Endothelial cell of umbilical vein (primary cell): ENCODE measurements at places on chromosomes 1 and 21. TPM values are rescaled to one million over a fixed set of nuclear protein-coding genes. Genes with fewer than 3 reads are reported as not detected.

DNA sequence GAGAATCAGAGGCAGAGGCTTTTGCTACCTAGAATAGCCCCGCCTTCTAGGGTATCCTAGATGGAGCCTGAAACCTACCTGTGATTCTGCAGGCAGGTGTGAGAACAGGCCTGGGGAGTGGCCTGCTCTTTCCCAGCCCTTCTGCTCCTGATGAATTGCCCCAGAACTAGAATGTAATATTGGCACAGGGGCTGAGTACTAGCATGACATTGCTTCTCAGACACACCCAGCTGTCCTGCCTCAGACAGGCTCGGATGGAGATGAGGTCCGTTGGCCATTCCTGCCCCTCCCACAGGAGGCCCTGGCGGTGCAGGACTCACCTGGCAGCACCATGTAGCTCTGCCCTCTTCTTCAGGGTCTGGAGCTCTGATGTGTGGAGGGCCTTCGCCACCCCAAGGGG, 237.6 kb downstream of the GRIK3 start:
- no peaks in the 10 kb centered on the region for H3K27me3 ChIP-seq
- H3K27ac ChIP-seq, result no peak overlapping the region
- no peak overlapping the region for H3K4me3 ChIP-seq

- no peaks in the 10 kb centered on the region for H3K27me3 ChIP-seq
- DNase-seq, result no peak
- H3K4me1 ChIP-seq, result no peaks in the 10 kb centered on the region
- H3K4me3 ChIP-seq, result no peak overlapping the region
- no peaks in the 10 kb centered on the region for H3K36me3 ChIP-seq
These were observed 27.1 kb downstream of the MAEL start for GRCh38 chr1:167016100-167016750.

- H3K4me1 ChIP-seq, result no peaks in the 10 kb centered on the region
- H3K4me3 ChIP-seq, result no peak overlapping the region
These were observed 12.2 kb downstream of the AMY1C start for GRCh38 chr1:103761896-103762295.

C1QTNF12 gene
- total RNA-seq, result 1.9 and 4.1 TPM in 2 replicates

THEM4 gene
- total RNA-seq, result 22.1 and 24.9 TPM in 2 replicates

- no peak for DNase-seq
- no peaks in the 10 kb centered on the region for H3K4me1 ChIP-seq
- H3K27ac ChIP-seq, result no peak overlapping the region
- no peaks in the 10 kb centered on the region for H3K27me3 ChIP-seq
These were observed 458.4 kb upstream of the LRRC7 start for GRCh38 chr1:69109277-69109676.

RNU11 gene
- total RNA-seq, result not detected in 2 replicates

GJA8 gene
- not detected in 2 replicates for total RNA-seq

DNA sequence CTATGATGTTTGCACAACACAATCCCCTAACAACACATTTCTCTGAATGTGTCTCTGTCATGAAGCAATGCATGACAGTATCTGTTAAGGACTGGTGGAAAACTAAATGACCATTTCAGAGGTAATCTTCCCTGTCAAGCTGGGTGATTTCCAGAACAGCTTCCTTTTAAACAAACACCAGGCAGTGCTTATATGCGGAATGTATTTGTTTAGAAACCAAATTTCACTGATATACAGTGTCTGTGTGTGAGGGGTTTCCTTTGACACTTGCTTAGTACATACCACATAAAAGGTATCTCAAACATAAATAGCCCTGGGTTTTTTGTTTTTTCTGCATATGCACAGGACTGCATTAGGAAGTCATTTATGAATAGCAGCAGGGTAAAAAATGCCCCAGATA, 95.6 kb downstream of the TGFBR3 start:
- H3K4me3 ChIP-seq, result no peak overlapping the region
- DNase-seq, result no peak
- no peak overlapping the region for H3K27ac ChIP-seq
- H3K36me3 ChIP-seq, result no peaks in the 10 kb centered on the region
- H3K27me3 ChIP-seq, result no peaks in the 10 kb centered on the region

GRCh38 chr1:23843644-23844043, 18.4 kb upstream of the HMGCL start:
- peaks cover 6% of the 10 kb centered on the region for H3K27me3 ChIP-seq
- no peak for DNase-seq
- no peaks in the 10 kb centered on the region for H3K4me1 ChIP-seq
- no peak overlapping the region for H3K4me3 ChIP-seq
- no peaks in the 10 kb centered on the region for H3K36me3 ChIP-seq
- H3K27ac ChIP-seq, result no peak overlapping the region

DNA sequence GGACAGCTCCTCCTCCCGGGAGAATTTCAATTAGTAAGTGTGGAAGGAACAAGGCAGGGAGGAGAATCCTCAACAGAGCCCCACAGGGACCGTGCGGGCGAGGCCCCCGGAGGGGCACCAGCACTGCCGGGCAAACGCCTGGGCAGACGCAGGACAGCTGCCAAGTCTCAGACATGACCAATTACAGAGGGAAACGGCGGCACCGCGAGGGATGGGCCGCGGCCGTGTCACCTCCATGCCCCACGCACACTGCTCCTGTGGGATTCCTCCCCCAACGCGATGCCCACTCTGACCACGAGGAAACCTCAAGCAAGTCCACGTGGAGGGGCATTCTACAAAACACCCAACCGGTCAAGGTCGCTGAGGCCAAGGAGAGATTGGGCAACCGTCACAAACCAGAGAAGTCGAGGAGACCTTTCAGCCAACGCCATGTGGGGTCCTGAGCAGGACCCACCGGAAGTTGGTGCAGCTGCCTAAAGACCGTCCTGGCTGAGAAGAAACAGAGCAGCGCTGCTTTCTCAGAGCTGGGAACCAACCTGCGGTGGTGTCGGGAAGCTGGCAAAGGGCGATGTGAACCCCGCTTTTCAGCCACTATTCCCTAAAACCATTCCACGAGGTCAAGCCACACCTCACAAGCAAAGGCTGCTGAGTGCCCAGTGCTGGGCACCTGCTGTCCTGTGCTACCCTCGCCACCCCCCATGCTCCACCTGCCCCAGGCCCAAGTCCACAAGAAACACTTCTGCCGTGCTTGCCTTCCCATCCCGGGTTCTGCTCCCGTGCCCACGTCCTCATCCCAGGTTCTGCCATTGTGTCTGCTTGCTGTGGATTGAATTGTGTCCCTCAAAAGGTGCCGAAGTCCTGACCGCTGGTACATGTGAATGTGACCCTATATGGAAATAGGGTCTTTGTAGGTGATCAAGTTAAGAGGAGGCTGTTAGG, 1.4 kb upstream of the KRTAP10-4 start:
- H3K27me3 ChIP-seq, result no peaks in the 10 kb centered on the region
- H3K4me3 ChIP-seq, result no peak overlapping the region
- H3K36me3 ChIP-seq, result no peaks in the 10 kb centered on the region
- H3K4me1 ChIP-seq, result no peaks in the 10 kb centered on the region

RAB25 gene
- not detected in 2 replicates for total RNA-seq

DNA sequence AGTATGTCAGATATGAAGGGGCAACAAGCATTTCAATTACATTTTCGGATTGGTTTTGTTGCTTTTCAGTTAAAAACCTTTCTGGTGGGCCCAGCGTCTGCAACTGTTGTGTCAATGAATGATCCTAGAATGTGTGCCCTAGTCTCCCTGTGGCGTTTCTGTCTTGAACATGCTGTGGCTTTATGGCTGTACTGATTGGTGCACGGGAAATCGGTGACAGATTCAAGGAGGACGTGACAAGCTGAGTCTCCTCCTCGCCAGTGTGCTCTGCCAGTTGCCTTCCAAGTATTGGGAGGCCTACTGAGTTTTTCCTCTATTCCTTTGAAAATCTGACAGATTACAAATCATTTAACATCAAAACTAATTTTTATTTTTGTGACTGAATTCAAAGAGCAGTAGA, 127.6 kb downstream of the ZP4 start:
- no peak overlapping the region for H3K27ac ChIP-seq
- no peaks in the 10 kb centered on the region for H3K36me3 ChIP-seq
- no peak for DNase-seq
- H3K27me3 ChIP-seq, result no peaks in the 10 kb centered on the region
- no peaks in the 10 kb centered on the region for H3K4me1 ChIP-seq
- no peak overlapping the region for H3K4me3 ChIP-seq

COL11A1 gene
- total RNA-seq, result not detected in 2 replicates

DNA sequence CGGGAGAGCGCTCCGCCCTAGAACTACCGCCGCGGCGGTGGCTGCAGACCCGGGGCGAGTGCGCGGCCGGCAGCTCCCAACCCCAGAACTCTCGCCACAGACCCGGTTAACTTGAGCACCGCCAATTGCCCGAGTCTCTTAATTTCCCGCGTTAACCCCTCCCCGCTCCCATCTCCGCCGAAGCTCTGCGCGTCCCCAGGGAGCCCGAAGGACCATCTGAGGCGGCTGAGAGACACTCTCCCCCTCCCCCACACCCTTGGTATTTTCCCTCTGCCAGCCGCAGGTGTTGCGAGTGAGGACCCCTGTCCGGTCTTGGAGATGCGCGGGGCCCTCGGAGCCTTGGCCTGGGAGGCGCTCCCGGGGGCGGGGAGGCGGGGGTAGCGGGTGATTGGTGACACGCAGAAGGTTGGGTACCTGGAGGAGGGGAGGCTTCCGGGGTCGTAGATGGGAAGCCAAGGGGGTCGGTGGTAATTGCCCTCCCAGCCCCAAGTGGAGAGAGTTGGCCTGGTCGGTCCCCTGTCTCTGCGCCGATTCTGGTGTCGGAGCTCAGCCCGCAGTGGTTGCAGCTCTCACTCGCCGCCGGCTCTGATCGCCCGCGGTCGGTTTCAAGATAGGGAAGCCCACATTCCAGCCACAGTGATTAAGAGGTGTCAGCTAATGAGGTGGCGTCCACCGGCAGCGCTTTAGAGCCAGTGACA, 858 bp upstream of the SUSD4 start:
- no peak overlapping the region for H3K27ac ChIP-seq
- no peak overlapping the region for H3K4me3 ChIP-seq
- no peak for DNase-seq
- H3K36me3 ChIP-seq, result no peaks in the 10 kb centered on the region
- H3K4me1 ChIP-seq, result no peaks in the 10 kb centered on the region

- no peaks in the 10 kb centered on the region for H3K27me3 ChIP-seq
- peaks cover 7% of the 10 kb centered on the region for H3K4me1 ChIP-seq
- H3K4me3 ChIP-seq, result no peak overlapping the region
- no peaks in the 10 kb centered on the region for H3K36me3 ChIP-seq
These were observed 3.6 kb upstream of the HENMT1 start for GRCh38 chr1:108664481-108664880.

DNA sequence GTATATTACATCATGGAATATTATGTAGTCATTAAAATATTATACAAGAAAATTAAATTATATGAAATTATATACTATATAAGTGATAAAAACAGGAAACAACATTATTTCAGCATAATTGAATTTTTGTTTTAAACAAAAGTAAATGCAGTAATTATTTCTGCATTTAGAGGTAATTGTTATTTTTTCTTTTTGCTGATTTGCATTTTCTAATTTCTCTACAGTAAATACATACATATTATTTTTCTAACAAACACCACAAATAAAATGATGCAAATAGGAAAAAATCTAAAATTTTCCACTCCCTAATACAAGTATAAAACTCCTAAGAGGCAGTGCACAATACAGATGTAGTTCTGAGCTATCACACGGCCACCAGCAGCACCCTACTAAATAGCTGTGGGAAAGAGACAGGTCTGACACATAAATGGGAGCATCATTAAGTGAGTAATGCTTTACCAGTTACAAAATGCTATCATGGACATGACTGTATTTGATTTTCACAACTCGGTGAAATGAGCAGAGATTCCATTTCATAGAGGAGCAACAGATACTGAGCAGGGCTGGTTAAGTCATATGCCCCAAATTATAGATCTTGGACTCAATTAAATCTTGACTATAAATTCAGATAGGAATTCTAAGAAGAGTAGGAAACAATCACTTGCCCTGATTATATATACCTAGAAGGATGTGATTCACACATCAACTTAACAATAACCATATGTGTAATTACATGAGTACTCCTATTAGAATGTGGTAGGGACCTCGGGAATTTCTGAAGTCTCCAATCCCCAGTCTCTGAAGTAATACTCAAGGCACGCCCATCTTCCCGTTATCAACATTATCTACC, 49.0 kb downstream of the NRIP1 start:
- H3K36me3 ChIP-seq, result no peaks in the 10 kb centered on the region
- no peaks in the 10 kb centered on the region for H3K4me1 ChIP-seq
- no peak overlapping the region for H3K4me3 ChIP-seq
- no peak overlapping the region for H3K27ac ChIP-seq

COL18A1 gene
- 252 and 274 TPM in 2 replicates for total RNA-seq

DNA sequence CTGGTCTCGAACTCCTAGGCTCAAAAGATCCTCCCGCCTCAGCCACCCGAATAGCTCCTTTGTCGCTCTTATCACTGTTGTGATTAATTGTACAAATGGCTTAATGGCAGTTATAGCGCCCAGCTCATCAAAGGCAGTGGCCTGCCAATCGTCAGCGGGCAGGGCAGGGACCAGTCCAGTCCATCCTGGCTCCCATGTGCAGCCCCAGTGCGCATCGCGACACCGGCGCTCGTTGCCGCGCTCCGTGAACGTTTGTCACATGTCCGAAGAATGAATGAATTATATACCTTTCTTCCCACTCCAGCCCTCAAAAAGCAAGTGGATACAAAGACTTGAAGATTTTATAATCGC, 18.4 kb downstream of the MTX1 start:
- H3K27me3 ChIP-seq, result no peaks in the 10 kb centered on the region
- no peak for DNase-seq
- peak overlapping the region; percentile 41 for H3K4me3 ChIP-seq
- no peaks in the 10 kb centered on the region for H3K36me3 ChIP-seq
- H3K4me1 ChIP-seq, result peaks cover 28% of the 10 kb centered on the region

DNA sequence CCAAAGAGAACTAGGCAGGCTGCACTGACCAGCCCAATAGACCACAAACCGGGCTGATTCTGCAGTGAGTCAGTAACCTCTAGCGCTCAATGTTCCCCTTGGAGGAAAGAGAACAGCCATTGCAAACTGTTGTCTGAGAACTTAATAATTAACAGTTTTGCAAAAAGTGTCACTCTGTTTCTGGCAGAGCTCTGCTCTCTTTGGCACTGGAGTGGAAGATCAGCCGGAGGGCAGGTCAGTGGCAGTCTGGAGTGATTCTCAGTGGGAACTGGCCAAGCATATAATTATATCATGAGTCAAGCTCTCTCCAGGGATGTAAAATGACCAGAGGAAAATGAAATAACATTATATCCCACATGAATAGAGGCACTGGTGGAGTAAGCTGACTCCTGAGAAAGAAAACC, 238.3 kb downstream of the HLX start:
- peaks cover 3% of the 10 kb centered on the region for H3K4me1 ChIP-seq
- no peak for DNase-seq
- no peaks in the 10 kb centered on the region for H3K27me3 ChIP-seq
- H3K36me3 ChIP-seq, result no peaks in the 10 kb centered on the region
- H3K4me3 ChIP-seq, result no peak overlapping the region

- no peak for DNase-seq
- H3K4me1 ChIP-seq, result no peaks in the 10 kb centered on the region
- H3K27me3 ChIP-seq, result no peaks in the 10 kb centered on the region
- H3K27ac ChIP-seq, result no peak overlapping the region
- no peaks in the 10 kb centered on the region for H3K36me3 ChIP-seq
- no peak overlapping the region for H3K4me3 ChIP-seq
These were observed 85.9 kb upstream of the GADD45A start for GRCh38 chr1:67599085-67599484.

C1orf105 gene
- not detected in 2 replicates for total RNA-seq
